IMR-90 (cell line): ENCODE measurements at places on chromosomes 3 and 15.
A peak's percentile ranks its signal among the peaks of the same experiment; 100 is the strongest.

DNA sequence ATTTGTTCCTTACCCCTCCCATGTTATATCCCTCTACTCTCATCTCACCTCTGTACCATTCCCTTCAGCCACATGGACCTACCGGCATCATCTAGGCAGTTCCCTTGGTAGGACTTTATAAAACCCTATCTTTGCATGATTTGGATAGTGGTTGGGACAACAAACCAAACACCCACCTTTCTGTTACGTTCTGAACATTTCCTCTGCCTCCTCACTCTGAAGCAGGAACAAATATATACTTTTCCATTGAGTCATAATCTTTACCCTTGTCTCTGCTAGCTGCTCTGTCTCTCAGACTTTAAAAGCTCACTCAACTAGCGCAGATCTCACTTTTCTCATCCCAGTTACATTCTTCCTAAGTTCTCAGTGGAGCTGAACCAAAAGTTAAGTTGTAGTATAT is 17.8 kb downstream of the UBXN7 start:
- peak; percentile 48 for DNase-seq

DNA sequence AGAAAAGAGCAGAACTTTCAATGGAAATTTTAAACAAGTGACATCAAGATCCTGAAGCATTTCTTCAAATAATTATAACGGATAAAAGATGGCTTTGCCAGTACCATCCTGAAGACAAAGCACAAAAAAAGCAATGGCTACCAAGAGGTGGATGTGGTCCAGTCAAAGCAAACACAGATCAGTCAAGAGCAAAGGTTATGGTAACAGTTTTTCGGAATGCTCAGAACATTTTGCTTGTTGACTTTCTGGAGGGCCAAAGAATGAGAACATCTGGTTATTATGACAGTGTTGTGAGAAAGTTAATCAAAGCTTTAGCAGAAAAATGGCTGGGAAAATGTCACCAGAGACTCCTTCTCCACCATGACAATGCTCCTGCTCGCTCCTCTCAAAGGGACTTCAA is 31.5 kb downstream of the FEM1B start:
- DNase-seq = peak; percentile 71

GRCh38 chr3:20245781-20246180 is 59.8 kb upstream of the SGO1 start:
- no peak for DNase-seq

- peak; percentile 44 for DNase-seq
Observed at GRCh38 chr15:63502137-63502766, 2.1 kb upstream of the USP3 start.

GRCh38 chr3:147411238-147411814 is 2.2 kb downstream of the ZIC1 start:
- peak; percentile 7 for DNase-seq

DNA sequence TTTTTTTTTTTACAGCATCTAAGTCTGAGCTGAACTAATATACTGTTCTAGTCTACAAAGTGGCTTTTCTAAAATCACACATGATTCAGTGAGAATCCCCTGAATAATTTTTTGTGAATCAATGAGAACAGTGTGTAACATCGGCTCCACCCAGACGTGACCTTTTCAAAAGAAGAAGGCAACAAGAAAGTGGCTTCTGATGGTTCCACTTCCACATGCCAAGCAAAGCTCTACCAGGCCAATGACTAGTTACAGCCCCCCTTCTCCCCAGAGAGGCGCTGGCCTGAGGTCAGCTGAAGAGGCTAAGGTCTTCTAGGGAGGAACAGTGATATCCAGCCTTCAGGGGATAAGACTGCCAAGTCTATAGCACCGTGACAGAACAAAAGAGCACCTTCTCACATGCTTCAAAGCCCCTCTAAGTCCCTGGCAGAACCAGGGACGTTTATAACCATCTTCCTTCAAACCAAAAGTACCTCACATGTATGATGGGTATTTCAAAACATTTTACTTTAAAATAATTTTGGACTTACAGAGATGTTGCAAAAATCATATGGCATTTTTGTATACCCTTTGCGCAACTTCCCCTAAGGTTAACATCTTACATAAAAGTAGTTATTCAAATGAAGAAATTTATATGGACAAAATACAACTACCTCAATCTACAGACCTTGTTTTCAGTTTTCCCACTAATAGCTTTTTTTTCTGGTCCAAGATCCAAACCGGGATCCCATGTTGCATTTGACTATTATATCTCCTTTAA is 177.9 kb downstream of the OSBPL10 start:
- DNase-seq = no peak

- DNase-seq = no peak
Observed at GRCh38 chr3:168581771-168582225, 486.1 kb upstream of the GOLIM4 start.

DNA sequence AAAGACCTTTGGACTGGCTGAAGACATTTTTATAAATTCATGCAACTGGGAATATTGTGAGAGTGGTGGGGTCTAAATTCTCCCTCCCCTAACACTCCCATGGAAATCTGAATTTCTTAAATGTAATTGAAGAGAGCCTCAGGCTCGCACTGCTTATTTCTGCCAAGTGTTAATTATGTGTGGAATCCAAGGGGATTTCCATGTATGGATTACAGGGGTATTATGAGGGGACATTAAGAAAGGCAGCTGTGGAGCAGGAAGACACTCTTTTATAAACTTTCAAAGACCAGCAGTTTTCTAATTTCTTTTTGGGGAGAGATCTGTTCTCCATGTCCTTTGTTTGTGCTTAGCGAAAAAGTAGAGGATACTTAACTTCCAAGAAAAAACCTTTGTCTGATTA is 152.1 kb upstream of the TBL1XR1 start:
- no peak for DNase-seq
